Left cardiac atrium (tissue), 4 donors: ENCODE measurements at places on chromosomes 12 and 14. TPM values are rescaled to one million over a fixed set of nuclear protein-coding genes. Genes with fewer than 3 reads are reported as not detected.

Gene CACNA1C
- 127 TPM for total RNA-seq

Gene KLHL33
- total RNA-seq: 0.34 TPM

Gene KRT78
- total RNA-seq: not detected

DNA sequence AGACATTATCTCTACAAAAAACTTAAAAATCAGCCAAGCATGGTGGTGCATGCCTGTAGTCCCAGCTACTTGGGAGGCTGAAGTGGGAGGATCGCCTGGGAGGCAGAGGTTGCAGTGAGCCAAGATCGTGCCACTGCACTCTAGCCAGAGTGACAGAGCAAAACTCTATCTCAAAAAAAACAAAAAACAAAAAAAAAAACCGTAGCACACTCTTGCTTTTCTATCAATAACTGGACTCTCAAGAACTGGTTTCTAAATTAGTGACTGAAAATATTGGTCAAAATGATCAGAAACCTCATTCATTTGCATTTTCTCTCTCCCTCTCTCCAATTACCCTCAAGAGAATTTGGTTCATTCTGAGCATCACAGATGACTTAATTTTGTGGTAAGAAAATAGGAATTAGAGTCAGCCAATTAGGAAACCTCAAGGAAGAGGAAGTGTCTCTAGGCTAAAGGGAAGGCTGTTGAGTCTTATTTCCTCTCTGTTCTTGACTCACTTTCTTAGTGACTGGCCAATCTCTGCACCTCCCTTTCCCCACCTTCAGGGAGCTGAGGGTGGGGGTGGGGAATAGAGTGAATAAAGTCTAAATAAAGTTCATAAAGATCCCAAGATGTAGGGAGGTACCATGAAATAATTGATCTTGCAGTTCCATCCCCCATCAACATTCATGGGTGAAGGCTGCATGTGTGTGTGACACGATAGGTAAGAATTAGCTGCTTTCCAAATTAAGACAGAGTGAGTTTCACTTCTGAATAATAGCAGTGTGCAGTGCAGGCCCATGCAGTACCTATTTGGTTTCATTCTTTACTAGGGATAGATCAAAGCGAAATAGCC lies 6.8 kb upstream of the PSMA6 start:
- no peak for DNase-seq

DNA sequence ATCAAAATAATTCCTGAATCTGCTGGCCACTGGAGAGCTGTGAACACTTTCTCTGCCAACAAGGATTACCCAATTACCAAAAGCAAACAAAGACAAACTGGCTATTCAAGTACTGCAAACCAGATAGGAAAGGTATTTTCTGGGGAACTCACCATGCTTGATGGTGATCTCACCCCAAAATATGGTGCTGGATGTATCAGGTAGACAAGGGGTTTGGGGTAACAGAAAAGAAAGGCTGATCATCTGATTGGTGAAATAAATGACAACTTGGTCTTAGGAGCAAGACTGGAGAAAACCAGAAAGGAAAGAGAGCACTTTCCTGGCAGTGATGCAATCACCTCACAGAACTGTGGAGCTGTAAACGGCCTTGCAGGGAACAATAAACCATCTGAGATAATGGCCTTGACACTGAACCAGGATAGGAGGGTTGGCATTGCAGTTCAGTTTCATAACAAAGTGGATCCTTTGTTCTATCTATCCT lies 31.0 kb upstream of the NPFF start:
- DNase-seq: no peak

- no peak for DNase-seq
Observed at GRCh38 chr12:40170593-40170992, 54.2 kb upstream of the LRRK2 start.

DNA sequence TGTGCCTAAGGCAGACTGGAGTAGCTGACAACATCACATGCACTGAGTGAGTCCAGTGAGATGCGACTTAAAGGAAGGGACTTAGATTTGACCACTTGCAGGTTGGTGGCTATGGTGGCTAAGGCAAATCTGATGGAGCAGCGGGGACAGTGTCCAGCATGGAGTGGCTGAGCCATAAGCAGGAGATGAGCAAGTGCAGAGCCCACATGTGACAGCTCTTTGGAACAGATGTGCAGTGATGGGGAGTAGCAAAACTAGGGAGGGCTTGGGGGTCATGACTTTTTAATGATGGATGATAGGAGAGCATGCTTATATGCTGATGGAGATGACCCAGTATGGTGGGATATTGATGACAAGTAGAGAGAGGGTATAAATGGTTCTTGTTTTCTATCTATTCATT lies 80.2 kb downstream of the PELI2 start:
- DNase-seq: no peak
